ENCODE measurements at places on chromosomes 1 and 21. TPM values are rescaled to one million over a fixed set of nuclear protein-coding genes. Genes with fewer than 3 reads are reported as not detected.

TRIM58 gene
- total RNA-seq: not detected

FCRL6 gene
- total RNA-seq: not detected

LCE3E gene
- total RNA-seq: not detected

MRPS6 gene
- total RNA-seq: 15.1 TPM

CFHR1 gene
- 0.25 TPM for total RNA-seq

CYP4X1 gene
- 13.3 TPM for total RNA-seq
